Left renal pelvis (tissue), 4 donors: ENCODE measurements at places on chromosomes 1 and 21.

DNA sequence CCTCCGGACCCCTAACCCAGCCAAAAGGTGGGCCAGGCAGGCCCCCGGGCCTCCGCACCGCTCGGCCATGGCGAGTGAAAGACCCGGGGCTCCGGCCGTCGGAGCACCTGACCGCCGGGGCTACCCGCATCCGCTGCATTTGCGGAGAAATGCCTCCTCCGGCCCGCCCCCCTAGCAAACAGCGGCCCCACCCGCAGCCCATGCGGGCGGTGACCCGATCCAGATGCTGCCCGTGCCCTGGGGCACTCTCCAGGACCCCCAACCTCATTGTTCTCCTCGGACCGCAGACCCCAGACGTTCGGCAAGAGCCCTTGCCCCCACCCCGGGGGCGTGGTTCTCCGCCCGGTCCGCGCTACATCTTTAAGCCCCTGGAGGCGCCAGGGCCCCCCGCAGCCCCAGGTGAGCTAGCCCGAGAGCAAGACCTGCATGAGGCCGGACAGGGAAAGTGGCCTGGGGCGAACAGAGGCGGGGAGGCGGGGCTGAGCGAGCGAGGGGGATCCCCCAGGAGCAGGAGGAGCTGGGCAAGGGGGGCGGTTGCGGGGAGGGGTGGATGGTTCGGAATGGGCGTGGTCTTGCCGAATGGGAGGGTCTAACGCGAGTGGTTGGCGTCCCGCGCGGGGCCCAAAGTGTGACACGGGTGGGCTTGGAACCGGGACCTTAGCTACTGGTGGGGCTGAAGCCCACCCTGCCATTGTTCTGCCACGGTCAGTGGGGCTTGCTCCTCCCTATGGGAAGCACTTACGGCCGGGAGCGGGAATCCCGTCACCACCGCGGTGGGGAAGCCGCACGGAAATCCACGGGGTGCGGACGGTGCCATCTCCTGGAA lies 6.3 kb upstream of the CRYBG2 start:
- DNase-seq, result no peak

- no peak for DNase-seq
Measured at GRCh38 chr1:155256058-155256852, 972 bp upstream of the ENTREP3 start.

- DNase-seq, result no peak
Measured at GRCh38 chr1:12400027-12400693, 170.3 kb downstream of the VPS13D start.

GRCh38 chr1:93766451-93766850 lies 84.8 kb upstream of the BCAR3 start:
- no peak for DNase-seq

DNA sequence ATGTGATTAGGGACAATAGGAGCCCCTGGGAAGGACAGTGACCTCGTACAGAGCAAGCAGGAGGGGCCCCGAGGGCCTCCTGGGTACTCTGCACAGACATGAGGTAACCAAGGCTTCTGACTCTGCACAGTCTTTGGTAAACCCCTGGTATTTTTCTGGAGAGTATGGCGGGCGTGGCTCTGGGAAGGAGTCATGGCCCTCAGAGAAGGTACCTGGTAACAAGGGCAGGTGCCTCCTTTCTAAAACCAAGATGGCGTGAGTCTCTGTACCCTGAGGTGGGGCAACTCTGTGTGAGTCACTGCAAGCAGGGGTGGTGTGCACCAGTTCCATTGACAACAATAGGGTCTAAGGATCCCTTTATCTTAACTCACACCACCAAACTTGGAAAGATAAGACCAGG lies 39.9 kb upstream of the SLC19A1 start:
- DNase-seq, result no peak

- peak; percentile 71 for DNase-seq
Measured at GRCh38 chr1:43348809-43349593, 9.8 kb upstream of the CDC20 start.
